ENCODE measurements at places on chromosomes 6 and 20.
A peak's percentile ranks its signal among the peaks of the same experiment; 100 is the strongest.

DNA sequence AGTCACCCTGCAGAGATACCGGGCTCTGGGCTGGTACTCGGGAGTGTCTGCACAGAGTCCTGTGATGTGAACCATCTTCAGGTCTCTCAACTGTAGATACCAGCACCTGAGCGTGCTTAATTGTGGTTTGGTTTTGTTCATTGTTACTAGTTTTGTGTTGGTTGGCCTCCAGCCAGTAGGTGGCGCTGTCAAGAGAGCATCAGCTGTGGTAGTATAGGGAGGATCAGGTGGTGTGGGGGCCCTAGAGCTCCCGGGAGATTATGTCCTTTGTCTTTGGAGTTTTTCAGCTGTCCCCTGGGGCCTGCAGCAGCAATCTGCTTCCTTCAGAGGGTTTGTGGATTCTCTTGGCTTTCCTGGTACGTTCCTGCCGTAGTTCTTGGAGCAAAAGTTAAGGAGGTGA lies 67.9 kb downstream of the CDYL start:
- peaks cover 29% of the 10 kb centered on the region for H3K36me3 ChIP-seq
- H3K4me3 ChIP-seq: no peak overlapping the region
- no peak for DNase-seq
- no peaks in the 10 kb centered on the region for H3K27me3 ChIP-seq

GRCh38 chr20:22914291-22914690 lies 120.8 kb upstream of the SSTR4 start:
- no peak overlapping the region for H3K4me3 ChIP-seq
- H3K36me3 ChIP-seq: no peaks in the 10 kb centered on the region
- H3K27ac ChIP-seq: no peak overlapping the region
- no peaks in the 10 kb centered on the region for H3K4me1 ChIP-seq
- DNase-seq: no peak

DNA sequence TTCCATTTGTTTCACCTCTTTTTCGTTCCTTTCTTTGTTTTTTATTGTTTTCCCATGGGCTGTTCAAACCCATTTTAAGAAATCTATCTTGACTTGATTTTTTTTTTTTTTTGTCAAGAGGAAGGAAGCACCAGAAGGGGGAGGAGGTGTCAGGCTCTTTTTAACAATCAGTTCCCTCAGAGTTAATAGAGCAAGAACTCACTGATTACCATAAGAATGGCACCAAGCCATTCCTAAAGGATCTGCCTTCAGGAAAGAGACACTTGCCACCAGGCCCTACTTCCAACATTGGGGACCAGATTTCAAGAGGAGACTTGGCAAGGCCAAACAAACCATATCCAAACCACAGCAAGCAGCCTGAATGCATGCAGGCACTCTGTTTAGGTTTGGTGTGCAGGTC lies 168.0 kb downstream of the OTOR start:
- no peak for DNase-seq
- no peak overlapping the region for H3K27ac ChIP-seq
- no peaks in the 10 kb centered on the region for H3K27me3 ChIP-seq
- no peaks in the 10 kb centered on the region for H3K4me1 ChIP-seq
- H3K4me3 ChIP-seq: no peak overlapping the region
- no peaks in the 10 kb centered on the region for H3K36me3 ChIP-seq

DNA sequence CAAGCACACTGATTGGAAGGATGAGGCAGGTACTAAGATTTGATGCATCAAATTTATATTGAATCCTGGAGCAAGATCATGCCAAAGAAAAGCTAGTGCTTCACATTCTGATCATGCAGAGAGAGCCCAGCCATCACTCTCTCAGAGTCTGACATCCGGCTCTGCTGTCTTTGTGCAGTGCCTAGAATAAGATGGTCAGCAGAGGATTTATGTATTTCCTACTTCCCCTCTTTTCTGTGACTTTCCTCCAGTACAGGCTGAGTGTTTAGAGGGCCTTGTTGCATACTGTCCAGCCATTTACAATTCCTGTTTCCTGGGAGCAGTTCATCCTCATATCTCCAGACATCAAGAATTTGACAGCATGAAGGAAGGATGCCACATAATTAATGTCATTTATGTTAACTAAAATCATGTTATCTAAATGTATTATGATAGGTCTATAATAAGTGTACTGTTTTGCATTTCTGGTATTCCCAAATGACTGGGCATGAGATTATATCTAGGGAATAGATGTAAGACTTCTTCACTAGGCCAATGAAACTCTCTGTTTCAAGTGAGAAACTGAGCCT lies 167.6 kb downstream of the EPM2A start:
- H3K4me1 ChIP-seq: no peaks in the 10 kb centered on the region
- H3K27me3 ChIP-seq: no peaks in the 10 kb centered on the region
- no peak overlapping the region for H3K4me3 ChIP-seq
- H3K27ac ChIP-seq: no peak overlapping the region
- H3K36me3 ChIP-seq: no peaks in the 10 kb centered on the region

DNA sequence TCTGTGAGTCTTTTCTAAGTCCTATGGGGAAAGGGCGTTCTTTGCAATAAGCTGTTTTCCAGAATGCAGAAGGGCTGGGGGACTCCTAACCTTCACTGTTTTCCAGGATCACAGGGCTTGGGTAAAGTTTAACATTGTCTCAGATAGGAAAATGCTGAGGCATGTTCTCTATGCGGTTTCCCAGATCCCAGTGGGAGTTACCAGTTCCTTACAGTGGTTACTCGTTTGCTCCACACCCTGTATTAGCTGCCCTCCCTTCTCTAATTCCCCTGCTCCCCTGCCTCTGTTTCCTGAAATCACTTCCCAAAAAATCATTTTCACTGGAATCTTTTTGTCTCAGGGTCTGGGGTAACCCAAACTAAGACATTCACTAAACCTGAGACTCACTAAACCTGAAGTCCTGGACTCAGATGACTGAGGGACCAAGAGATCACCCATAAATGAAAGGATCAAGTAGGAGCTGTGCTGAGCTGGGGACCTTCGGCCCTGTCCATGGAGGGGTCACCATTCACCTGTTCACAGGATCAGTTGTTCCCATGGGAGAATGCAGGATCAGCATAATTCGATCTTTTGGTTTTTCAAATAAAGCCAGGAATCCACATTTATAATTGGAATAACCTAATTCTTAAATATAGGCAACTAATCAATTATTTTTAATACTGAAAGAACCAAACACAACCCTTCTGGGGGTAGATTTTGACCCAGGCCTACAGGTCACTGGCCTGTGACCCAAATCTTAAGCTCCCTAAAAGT lies 76.2 kb downstream of the ISM1 start:
- H3K4me1 ChIP-seq: no peaks in the 10 kb centered on the region
- H3K27ac ChIP-seq: no peak overlapping the region
- H3K27me3 ChIP-seq: no peaks in the 10 kb centered on the region
- no peak overlapping the region for H3K4me3 ChIP-seq

DNA sequence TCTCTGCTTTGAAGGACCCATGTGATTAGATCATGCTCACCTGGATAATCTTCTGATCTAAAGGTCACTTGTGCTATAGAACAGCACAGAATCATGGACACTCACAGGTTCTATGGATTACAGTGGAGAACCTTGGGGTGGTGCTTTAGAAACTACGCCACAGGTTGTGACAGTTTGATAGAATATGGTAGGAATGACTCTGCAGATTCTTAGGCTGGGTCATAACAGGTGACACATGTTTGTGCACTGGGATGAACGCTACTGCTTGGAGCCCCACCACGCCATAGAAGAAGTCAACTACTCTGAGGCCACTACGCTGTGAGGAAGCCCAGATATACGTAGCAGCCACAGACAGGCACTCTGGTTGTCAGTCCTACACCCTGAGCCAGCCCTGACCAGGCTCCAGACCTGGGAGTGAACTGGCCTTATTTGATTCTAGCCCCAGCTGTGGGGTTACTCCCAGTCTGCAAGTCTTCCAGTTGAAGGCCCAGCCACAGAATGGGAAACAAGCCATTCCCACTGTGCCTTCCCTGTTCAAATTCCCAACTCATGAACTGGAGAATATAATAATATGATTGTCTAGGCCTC lies 99.0 kb upstream of the SLC24A3 start:
- no peak overlapping the region for H3K4me3 ChIP-seq
- no peaks in the 10 kb centered on the region for H3K4me1 ChIP-seq
- no peak overlapping the region for H3K27ac ChIP-seq
- H3K27me3 ChIP-seq: no peaks in the 10 kb centered on the region
- no peaks in the 10 kb centered on the region for H3K36me3 ChIP-seq

- H3K27me3 ChIP-seq: no peaks in the 10 kb centered on the region
- DNase-seq: no peak
Measured at GRCh38 chr6:49637350-49637731, 702 bp upstream of the RHAG start.

DNA sequence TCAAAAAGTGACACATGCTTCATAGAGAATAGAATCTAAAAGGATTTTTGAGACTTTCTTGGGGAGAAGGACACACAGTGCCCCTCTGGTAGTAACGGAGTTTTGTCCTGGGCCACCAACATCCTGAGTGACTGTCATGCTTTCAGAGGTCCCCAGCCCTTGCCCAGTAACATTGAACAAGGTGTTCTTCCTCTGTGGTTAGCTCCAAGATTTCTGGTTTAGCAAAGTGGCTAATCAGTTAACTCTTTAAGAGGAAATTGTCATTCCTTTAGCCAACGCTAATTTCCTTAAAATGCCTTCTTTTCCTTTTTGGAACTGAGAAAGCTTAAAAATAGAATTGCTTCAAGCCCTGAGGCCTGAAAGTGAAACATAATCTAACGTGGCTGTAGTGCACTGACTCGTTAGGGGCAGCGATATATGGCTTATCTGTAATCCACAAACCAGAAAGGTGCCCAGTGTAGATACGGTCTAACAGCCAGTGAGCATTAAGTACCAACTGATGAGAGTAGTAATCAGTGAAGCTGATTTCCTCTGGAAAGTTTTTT lies 7.8 kb downstream of the E2F3 start:
- peak overlapping the region; percentile 54 for H3K4me3 ChIP-seq
- no peaks in the 10 kb centered on the region for H3K27me3 ChIP-seq
- H3K27ac ChIP-seq: peak overlapping the region; percentile 81
- peaks cover 47% of the 10 kb centered on the region for H3K36me3 ChIP-seq
- peak; percentile 63 for DNase-seq

- no peak overlapping the region for H3K27ac ChIP-seq
- peaks cover 38% of the 10 kb centered on the region for H3K27me3 ChIP-seq
- no peak for DNase-seq
- H3K36me3 ChIP-seq: no peaks in the 10 kb centered on the region
Measured at GRCh38 chr6:108741331-108741989, 106.8 kb upstream of the ARMC2 start.

- no peak for DNase-seq
- H3K27me3 ChIP-seq: no peaks in the 10 kb centered on the region
- no peaks in the 10 kb centered on the region for H3K4me1 ChIP-seq
- H3K27ac ChIP-seq: no peak overlapping the region
- H3K36me3 ChIP-seq: no peaks in the 10 kb centered on the region
- H3K4me3 ChIP-seq: no peak overlapping the region
Measured at GRCh38 chr6:140230282-140230681, 855.8 kb upstream of the CITED2 start.

DNA sequence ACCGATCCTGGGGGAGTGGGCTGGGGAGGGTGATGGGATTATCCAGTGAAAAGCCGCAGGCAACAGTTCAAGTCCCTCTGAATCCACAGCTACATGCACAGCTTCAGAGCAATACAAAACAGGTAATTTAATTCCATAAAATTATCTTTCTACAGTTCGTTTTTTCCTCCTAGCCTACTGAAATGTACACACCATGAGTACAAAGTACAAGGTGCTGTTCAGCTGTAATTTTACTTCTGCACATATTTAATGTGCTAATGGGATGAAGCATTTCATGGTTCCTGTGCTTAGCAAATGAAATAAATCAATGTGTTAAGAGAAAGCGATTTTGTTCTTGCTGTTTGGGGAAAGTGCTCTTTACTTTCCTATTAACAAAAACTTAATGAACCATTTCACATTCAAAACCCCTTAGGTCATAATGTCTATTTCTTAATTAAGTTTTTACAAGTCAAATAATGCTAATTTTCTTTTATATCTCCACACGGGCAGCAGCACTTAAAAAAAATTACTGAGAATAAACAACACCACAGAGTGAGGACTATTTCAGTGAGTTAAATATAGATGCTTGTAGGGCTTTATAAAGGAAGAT lies 71.8 kb downstream of the INSM1 start:
- DNase-seq: no peak
- H3K4me1 ChIP-seq: no peaks in the 10 kb centered on the region
- no peak overlapping the region for H3K4me3 ChIP-seq

DNA sequence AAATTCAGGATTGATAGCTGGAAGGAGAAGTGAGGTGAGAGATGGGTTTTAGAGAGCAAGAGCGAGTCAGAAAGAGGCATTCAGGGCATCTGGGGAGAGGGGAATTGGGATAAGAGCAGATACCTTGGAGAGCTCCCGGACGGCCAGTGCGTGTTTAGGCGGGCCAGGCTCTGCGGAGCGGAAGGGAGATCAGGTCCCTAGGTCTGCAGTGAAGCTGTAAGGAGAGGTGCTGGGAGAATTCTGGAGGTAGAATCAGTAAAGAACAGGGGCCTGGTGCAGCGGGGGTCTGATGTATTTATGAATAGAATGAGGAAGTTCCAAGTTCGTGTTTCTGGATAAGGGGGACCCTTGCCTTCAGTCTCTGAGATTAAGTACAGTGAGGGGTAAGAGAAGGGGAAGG lies 47.4 kb upstream of the FAM83D start:
- no peaks in the 10 kb centered on the region for H3K27me3 ChIP-seq
- H3K4me1 ChIP-seq: peaks cover 93% of the 10 kb centered on the region
- peaks cover 14% of the 10 kb centered on the region for H3K36me3 ChIP-seq
- no peak for DNase-seq
- no peak overlapping the region for H3K4me3 ChIP-seq
- no peak overlapping the region for H3K27ac ChIP-seq

- peaks cover 1% of the 10 kb centered on the region for H3K36me3 ChIP-seq
- no peak overlapping the region for H3K4me3 ChIP-seq
- no peak overlapping the region for H3K27ac ChIP-seq
- H3K4me1 ChIP-seq: no peaks in the 10 kb centered on the region
- peaks cover 65% of the 10 kb centered on the region for H3K27me3 ChIP-seq
- no peak for DNase-seq
Measured at GRCh38 chr6:33967265-33967767, 163.5 kb upstream of the MLN start.

DNA sequence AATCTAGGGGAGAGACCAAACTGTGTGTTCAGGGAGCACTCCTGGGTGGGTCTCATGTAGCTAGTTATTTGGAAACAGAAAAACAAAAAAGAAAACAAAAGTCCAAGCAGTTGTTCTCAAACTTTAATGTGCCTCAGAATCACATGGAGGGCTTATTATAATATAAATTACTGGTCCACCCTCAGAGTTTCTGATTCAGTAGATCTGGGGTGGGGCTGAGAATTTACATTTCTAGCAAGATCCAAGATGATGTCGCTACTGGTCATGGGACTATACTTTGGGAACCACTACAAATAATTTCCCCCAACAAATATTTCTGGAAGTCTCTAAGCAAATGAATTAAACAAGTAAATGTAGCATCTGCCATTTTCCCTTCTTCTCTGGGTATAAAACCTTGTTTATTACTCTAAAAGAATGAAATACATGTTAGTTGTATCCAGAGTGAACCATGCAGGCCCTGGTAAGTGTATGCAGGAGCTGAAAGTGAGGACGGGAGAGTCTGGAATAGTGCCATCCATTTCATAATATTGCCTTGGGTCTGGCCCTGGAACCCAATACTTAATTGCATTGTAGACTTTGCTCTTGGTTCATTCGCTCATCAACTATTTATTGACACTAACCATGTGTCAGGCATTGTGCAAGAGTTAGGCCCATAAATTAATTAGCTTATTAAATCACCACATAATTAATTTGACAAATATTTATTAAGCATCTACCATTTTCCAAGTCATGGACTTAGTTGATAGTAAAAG lies 490.8 kb downstream of the EPM2A start:
- DNase-seq: no peak
- no peaks in the 10 kb centered on the region for H3K36me3 ChIP-seq
- no peak overlapping the region for H3K27ac ChIP-seq
- H3K4me1 ChIP-seq: no peaks in the 10 kb centered on the region
- H3K4me3 ChIP-seq: no peak overlapping the region

- H3K36me3 ChIP-seq: peaks cover 66% of the 10 kb centered on the region
- no peak for DNase-seq
- no peak overlapping the region for H3K4me3 ChIP-seq
- H3K4me1 ChIP-seq: peaks cover 62% of the 10 kb centered on the region
- peak overlapping the region; percentile 67 for H3K27ac ChIP-seq
Measured at GRCh38 chr6:11330413-11330760, 97.9 kb upstream of the NEDD9 start.

All from activated CD8-positive, alpha-beta memory T cell treated with anti-CD3 and anti-CD28 coated beads, Interleukin-2, amount 10 ng/mL, durations not matched to agents 7 days and 5 days (primary cell).